ENCODE measurements at places on chromosomes 4 and X. TPM values are rescaled to one million over a fixed set of nuclear protein-coding genes. Genes with fewer than 3 reads are reported as not detected.

GRCh38 chr4:184688447-184688846 is 38.9 kb downstream of the PRIMPOL start:
- DNase-seq, result peak; percentile 54

The OTUD6A gene
- total RNA-seq, result not detected

DNA sequence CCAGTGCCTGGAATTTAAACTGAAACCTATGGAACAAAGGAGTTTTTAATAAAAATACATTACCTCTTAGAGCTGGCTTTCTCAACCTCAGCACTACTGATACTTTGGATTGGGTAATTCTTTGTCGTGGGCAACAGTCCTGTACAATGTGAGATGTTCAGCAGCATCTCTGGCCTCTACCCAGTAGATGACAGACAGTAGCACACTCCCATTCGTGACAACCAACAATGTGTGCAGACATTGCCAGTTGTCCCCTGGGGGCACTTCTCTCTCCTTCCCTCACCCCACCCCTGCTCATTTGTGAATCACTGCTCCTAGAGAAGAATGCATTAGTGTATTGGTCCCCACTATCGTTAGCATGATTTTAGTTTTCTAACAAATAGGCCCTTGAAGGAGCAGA is 16.2 kb downstream of the GPAT3 start:
- no peak for DNase-seq

- DNase-seq, result no peak
Observed at GRCh38 chr4:161702287-161702686, 461.5 kb downstream of the FSTL5 start.

DNA sequence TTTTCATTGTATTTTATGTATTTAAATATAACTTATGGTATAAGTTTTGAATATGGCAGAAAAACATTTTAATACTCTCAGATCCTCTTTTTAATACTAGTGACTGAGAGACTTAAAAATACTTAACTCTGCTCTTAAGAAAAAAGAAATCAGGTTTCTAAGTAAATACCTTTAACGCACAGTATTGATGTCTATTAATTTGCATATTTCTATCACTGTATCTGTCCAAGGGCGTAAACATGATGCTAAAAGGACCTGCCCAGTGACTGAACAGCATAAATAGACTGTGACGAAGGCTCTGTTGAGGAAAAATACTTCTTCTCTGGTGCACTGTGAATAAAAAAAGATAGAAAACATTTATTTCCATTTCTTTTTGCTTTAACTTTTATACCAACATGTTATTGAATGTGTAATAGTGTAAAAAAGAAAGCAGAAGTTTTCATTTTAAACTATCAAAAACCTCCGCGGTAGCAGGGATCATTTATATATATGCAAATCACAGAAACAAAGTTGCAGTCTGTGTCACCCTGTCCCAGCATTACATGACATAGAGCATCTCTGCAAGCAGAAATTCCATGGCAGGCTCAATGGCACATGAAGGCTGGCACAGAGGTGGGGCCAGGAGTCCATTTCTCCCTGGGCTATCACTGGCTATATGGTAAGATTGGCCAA is 75.4 kb downstream of the ZAR1 start:
- DNase-seq, result no peak

DNA sequence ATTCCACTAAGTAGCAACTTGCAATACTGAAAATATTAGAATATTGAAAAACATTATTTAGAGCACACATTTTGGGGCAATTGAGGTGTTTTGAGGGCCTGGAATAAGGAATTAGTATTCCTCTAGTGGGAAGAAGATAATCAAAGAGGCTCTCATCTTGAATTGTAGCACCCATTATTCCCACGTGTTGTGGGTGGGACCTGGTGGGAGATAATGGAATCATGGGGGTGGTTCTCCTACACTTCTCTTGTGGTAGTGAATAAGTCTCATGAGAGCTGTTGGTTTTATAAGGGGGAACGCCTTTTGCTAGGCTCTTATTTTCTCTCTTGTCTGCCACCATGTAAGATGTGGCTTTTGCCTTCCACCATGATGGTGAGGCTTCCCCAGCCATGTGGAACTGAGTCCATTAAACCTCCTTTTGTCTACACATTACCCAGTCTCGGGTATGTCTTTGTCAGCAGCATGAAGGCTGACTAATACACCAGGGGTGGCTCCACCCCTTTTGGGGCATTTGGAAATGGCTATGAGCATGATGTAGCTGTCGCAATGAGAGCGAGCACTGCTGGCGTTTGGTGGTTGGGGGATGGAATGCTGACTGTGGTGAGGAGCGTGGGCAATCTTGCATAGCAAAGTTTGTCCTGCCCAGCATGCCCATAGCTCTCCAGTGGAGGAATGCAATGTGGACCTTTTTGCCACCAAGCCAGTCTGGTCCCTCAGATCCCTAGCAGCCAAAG is 308.2 kb downstream of the FRMPD4 start:
- DNase-seq, result no peak

DNA sequence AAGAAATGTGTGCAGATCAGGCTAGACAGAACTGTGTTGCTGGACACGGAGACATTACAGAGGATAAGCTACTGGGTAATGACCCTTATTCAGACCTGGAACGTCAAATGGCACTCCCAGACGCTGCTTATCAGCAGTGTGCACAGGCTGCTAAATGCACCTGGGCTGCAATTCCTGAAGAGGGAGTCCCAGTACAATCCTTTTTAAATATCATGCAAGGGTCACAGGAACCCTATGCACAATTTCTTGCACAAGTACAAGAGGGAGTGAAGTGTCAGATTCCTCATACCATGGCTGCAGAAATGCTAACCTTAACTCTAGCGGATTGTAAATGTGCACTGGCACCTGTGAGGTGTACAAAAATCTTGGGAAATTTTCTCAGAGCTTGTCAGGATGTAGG is 16.9 kb downstream of the SPIN2B start:
- DNase-seq, result no peak

DNA sequence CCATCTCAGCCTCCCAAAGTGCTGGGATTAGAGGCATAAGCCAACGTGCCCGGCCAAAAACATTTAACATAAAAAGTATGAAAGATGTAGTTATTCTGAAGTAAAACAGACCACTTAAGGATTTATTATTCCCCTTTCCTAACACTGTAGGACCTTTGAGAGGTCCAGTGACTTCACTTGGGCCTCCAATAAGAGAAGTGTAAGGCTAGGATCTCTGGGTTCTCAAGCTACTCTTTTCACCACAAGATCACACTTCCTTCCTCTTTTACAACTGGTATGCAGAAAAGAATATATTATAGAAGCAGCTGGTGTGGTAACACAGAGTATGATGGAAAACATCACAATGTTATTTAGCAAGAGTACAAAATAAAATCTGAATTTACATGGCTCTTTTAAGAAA is 30.2 kb upstream of the CCNG2 start:
- DNase-seq, result no peak

- DNase-seq, result peak; percentile 26
Observed at GRCh38 chr4:78951862-78952472, 12.7 kb upstream of the PAQR3 start.
